Hematopoietic multipotent progenitor cell treated with erythropoietin and hydrocortisone succinate and interleukin-3 and kit ligand, for 15 days (in vitro differentiated cells): ENCODE measurements at places on chromosomes 1 and 21.

DNA sequence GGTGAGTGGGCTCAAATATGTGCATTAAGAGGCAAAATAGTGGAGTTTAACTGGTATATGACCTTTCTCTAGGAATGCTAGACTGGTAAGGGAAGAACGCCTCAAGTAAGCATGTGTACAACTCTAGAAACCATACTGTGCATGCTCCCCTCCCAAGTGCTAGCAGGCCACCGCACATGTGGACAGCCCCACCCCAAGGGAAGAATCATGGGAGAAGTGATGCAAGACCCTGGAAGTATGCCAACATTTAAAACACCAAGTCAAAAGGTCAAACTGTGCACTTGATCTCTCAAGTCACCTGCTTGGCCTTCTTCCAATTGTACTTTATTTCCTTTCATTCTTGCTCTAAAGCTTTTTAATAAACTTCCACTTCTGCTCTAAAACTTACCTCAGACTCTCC lies 120.4 kb downstream of the WDR3 start:
- no peak for DNase-seq

GRCh38 chr1:98556521-98557158 lies 104.9 kb upstream of the SNX7 start:
- DNase-seq, result no peak

GRCh38 chr1:208223136-208223535 lies 21.0 kb downstream of the PLXNA2 start:
- DNase-seq, result no peak

DNA sequence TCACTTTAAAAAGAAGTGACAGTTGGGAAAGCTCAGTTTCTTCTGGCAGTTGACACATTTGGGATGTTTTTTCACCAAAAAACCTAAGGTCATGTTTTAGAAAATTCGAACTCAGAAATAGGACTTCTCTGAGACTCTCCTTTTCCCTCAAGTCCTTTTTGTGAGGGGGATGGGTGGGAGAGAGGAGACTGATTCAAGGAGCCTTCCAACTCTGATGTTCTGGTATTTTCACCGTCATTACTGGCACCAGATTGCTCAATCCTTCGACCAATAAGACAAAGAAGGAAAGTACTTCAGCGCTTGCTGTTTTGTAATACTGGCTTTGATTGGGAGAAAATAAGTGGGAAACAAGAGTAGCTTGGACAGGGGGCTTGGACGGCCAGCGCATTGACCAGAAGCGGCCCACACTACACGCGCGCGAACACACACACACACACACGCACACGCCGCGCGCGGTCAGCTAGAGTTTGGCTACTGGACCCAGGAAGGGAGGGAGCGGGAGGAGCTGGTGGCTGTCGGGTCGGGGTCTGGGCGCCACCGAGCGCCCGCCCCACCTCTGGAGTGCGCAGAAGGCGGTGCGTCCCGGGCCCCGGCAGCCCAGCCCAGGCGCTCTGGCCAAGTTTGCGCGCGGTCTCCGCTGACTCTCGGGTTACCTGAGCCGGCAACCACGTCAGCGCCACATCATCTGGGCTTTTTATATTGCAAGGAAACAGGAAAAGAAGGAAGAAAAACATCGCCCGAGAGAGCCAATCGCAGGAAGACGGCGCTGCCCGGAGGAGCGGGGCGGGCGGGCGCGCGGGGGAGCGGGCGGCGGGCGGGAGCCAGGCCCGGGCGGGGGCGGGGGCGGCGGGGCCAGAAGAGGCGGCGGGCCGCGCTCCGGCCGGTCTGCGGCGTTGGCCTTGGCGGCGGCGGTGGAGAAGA lies at the start of gene KCNK1:
Gene KCNK1, plus strand, starts transcription at position 855 of the 921 bp plus-strand sequence. Its CDS starts 66 bp downstream, at position 921.
- DNase-seq, result no peak

DNA sequence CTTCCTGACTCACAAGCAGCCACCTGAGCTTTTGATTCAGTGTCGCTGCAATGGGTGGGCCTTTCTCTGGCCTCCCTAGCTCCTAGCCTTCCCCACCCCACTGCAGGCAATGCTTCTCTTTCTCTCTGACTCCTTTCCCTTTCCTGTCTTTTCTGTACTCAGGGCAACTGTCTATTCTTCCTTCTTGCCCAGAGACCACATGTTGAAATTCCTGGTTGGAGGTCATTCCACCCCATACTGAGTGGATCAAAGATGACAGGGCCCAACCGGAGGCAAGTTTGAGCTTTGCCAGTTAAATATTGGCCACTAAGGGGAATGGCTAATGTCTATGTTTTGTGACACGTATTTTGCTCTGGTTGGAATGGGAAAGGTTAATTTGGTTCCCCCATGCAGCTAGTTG lies 65.2 kb upstream of the ARID1A start:
- no peak for DNase-seq

DNA sequence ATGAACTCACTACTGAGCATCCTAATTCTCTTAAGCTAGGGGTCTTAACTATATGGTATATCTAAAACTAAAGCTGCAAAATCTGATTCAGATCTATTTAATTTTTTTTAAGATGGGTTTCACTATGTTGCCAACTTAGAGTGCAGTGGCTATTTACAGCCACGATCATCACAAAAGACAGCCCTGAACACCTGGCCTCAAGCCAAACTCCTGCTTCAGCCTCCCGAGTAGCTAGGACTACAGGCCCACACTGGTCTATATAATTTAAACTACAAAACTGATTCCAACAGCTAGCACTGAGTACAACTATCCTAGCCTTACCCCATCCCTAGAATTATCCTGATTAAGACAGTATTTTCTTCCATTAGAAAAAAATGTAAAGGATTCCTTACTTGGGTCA lies 37.1 kb downstream of the EIF4G3 start:
- DNase-seq, result no peak

DNA sequence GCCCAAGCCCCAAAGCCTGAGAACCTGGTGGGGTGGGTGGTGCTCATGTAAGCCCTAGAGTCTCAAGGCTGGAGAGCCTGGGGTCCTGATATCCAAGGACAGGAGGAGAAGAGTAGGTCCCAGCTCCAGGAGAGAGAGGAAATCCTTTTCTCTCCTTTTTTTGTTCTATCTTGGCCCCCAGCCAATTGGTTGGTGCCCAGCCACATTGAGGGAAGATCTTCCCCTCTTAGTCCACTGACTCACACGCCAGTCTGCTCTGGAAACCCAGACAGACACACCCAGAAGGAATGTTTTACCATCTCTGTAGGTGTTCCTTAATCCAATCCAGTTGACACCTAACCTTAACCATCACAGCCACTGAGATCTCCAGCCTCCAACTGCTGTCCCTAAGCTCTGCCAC lies 16.2 kb upstream of the LIN9 start:
- no peak for DNase-seq

- DNase-seq, result no peak
Observed at GRCh38 chr1:198849093-198849492, 210.3 kb downstream of the PTPRC start.

GRCh38 chr1:80779275-80779674 lies 1021.5 kb upstream of the ADGRL2 start:
- DNase-seq, result no peak

DNA sequence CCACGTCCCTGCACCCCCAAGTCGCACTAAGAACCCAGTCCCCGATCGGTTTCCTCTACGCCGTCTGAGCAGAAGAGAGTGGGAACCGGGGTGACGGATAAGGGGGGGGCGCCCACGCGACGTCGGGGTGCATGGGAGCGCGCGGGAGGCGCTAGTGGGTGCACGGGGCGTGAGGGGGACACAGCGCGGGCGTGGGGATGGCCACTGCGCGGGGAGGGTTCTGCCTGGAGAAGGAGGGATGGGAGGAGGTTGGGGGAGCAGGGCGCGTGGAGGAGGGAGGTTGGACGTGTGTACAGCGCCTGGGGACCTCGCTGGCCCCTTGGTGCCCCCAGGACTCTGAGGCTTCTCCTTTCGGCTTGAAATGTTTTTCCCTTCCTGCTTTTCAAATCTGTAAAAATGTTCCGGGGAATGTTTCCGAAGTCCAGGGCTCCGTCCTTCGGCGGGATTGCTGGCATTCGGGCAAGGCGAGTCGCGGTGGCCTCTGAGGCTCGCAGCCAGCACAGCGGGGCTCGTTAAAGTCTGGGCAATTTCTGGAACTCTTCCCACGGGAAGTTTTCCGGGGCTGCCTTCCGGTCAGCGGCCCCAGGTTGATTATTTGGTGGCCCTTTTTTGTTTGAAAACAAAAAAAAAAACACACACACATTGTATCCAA lies 13.1 kb downstream of the RNF220 start:
- DNase-seq, result no peak

DNA sequence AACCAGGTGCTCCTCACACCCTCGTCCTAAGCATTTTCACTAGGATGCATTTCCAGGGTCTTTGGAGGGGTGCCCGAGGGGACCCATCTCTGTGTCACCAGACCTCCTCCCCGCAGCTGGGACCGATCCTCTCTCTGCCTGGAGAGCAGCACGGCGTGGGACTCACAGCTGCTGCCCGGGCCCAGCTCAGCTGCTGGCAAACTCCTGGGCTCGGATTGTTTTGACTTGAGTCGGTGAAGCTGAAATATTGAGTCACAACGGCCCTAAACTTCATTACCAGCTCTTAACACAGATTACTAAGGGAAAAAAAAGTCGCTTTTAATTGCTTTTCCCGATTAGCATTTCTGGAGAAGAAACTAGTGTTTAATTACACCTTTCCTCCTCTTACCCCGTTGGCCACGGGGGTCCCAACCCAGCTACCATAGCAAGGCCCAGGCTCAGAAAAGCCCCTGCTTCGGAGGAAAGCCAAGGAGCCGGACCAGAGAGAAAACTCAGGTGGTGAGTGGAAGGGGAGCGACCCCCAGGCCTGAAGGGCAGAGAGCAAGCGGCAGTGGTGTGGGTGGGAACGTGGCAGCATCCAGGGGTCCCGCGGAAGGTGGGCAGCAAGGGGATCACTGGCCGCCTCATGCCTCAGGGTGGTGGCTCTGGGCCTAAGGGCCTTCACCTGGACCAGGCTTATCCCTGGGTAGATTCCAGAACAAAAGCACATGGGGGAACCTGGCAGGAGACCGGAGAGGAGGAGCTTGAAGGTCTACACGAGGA lies 41.7 kb downstream of the CASZ1 start:
- DNase-seq, result no peak

GRCh38 chr1:30806381-30807317 lies 49.1 kb upstream of the LAPTM5 start:
- no peak for DNase-seq

DNA sequence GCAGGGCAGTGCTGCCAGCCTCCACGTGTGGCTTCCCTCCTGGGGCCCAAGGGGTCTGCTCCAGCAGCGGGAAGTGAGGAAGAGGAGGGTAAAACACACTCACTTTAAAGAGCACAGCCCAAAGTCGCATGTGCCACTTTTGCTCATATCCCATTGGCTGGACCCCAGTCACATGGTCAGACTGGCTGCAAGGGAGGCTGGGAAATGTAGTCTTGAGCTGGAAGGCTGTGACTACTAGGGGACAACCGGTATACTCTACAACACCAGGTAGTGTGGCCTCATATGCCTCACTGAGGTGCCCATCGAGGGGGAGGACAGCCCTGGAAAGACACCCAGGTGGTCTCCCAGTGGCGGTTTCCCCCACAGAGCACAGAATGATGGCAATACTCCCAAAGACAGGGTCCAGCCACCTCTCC lies 45.2 kb downstream of the CAMK2N1 start:
- DNase-seq, result peak; percentile 20

GRCh38 chr1:21537932-21538630 lies 28.9 kb downstream of the ALPL start:
- DNase-seq, result no peak

- DNase-seq, result no peak
Observed at GRCh38 chr1:15185617-15186016, 32.1 kb downstream of the TMEM51 start.

DNA sequence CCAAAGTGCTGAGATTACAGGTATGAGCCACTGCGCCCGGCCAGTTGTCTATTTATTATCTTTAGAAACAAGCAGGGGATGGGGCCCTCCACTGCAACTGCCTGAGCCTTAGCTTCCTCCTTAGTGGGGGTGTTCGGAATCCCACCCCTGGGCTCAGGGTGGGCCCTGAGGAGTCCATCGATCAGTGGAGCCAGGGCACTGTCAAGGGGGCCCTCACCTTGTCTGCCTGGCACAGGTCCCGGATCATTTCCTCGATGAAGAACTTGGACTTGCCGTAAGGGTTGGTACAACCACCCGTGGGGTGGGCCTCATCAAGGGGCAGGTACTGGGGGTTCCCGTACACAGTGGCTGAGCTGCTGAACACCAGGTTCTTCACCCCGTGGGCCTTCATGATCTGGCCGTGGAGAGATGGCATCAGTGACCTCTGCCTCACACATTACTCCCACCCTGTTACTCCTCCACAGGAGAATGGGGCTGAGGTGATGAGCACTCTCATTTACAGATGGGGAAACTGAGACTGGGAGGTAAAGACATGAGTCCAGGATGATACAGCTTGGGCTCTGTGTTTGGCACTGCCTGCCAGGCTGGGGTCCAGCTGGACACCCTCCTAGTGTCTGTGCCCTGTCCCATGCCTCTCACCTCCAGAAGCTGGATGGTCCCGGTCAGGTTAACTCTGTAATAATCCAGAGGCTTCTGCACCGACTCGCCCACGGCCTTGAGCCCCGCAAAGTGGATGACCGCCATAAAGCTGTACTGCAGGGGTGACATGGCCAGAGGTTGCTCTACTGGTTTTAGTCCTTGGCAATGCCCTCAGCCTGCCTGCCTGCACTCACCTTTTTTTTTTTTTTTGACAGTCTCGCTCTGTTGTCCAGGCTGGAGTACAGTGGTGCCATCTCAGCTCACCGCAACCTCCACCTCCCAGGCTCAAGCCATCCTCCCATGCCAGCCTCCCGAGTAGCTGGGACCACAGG lies 2.8 kb downstream of the GALE start:
- no peak for DNase-seq

GRCh38 chr1:18701183-18701582 lies 70.5 kb downstream of the PAX7 start:
- DNase-seq, result no peak

- no peak for DNase-seq
Observed at GRCh38 chr1:59292562-59292961, 4.3 kb upstream of the FGGY start.

DNA sequence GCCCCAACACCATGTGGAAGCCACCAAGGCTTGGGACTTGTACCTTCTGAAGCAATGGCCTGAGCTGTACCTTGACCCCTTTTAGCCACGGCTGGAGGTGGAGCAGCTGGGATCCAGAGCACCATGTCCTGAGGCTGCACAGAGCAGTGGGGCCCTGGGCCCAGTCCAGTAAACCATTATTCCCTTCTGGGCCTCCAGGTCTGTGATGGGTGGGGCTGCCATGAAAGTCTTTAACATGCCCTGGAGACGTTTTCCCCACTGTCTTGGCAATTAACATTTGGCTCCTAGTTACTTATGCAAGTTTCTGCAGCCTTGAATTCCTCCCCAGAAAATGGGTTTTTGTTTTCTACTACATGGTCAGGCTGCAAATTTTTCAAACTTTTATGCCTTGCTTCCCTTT lies 323.7 kb upstream of the ZP4 start:
- no peak for DNase-seq

GRCh38 chr1:164296172-164296571 lies 262.8 kb upstream of the PBX1 start:
- DNase-seq, result no peak

DNA sequence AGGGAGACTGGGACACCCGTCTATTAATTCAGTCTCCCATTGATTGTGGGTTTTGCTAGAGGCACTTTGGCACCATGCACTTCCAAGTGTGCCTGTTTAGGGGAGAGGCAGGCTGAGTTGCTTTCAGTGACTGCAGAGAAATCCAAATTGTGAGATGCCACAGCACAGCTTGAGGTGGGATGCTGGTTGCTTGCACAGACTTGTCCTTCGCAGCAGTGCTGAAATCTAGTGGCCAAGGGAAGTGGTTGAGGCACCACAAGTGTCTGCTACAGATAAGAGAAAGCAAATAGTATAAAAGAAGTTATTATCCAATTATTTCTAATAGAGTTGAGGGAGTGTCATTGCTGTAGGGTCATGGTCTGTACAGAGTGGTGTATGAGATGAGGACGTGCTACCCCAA lies 40.0 kb upstream of the APP start:
- no peak for DNase-seq
